Stimulated activated CD8-positive, alpha-beta memory T cell treated with anti-CD3 and anti-CD28 coated beads, Interleukin-2, amount 100 ng/mL, for 1 hour (primary cell): ENCODE measurements at places on chromosomes 12 and 14.

DNA sequence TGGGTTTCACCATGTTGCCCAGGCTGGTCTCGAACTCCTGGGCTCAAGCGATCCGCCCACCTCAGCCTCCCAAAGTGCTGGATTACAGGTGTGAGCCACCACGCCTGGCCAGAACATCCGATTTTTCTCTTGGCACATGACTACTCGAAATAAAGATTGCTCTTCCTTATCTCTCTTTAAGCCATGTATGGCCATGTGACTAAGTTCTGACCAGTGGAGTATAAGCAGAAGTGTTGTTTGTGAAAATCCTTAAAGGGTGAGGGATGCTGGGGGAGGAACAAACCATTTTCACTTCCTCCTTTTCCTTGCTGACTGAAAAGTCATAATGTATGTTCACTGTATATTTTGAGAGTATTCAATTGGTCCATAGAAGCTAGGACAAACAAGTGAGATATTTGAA lies 50.7 kb upstream of the ATF7IP start:
- DNase-seq, result no peak

GRCh38 chr12:114735680-114736374 lies 51.9 kb upstream of the TBX3 start:
- DNase-seq, result no peak

DNA sequence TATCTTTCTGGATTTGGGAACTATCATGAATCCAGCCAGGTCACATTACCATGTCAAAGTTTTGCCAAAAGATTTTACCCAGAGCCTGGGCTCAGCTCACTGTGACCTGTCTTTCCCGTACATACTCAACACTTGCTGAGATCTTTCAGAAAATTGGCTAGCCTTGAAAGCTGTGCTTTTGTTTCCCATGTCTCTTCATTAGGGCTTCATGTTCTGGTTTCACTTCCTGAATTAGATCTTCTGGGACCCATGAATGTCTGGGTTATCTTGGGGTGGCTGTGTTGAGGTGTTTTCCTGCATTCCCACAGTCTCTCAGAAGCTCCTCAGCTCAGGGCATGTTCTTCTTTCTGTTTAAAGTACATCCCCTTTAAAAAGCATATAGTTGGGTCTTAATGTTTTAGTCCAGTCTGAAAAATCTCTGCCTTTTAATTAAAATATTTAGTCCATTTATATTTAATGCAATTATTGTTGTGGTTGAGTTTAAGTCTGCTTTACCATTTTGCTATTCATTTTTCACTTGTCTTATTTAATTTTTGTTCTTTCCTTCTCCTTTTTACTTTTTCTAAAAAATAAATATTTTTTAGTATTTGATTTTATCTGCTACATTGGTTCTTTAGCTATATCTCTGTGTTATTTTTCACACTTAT lies 242.7 kb downstream of the VRK1 start:
- no peak for DNase-seq

DNA sequence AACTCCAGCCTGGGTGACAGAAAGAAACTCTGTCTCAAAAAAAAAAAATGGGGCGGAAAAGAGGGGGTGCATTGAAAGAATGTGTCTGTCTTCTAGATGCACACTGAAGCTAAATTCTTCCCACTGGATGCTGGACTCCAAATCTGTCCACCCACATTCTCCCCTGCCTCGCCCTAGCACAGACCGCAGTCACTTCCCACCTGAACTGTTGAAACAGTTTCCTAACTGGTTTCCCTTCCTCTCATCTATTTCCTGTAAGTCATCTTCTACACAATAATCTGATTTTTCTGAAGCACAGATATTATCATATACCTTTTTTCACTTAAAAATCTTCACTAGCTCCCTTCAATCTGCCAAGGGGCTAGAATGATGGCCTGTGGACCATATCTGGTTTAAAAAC lies 1.5 kb upstream of the HCAR1 start:
- no peak for DNase-seq

DNA sequence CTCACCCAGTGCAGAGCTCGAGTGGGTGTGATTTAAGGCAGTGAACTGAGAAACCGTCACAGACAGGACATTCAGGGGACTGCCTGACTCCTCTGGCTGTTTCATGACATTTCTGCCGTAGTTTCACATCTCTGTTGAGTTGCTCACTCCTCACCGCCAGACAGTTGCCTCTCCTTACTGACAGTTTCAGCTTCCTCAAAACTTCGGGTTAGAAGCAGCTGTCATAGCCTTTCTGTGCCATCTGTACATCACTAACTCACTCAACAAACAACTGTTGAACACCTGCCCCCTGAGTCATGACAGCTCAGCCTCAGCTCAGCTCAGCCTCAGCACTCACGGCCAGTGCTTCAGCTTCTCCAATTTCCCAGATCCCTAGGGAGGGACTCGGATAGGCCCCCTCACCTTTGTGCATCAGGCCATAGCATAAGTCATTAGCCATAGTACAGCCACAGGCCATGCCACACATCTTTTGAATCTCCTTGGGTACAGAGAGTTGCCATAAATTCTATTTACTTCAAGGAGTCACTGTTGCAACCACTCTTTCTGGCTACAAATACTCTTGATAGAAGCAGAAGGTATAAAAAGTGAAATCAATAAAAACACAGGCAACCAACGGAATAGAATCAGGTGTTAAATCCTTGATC lies 6.2 kb upstream of the SLC15A4 start:
- DNase-seq, result no peak

GRCh38 chr12:120474616-120474960 lies 5.0 kb upstream of the SRSF9 start:
- no peak for DNase-seq
